ENCODE measurements at places on chromosomes 5 and 9. TPM values are rescaled to one million over a fixed set of nuclear protein-coding genes. Genes with fewer than 3 reads are reported as not detected.
A peak's percentile ranks its signal among the peaks of the same experiment; 100 is the strongest.

The GABBR2 gene
- 0.33 TPM for total RNA-seq

GRCh38 chr5:80249901-80250300, 5.9 kb downstream of the SERINC5 start:
- H3K27ac ChIP-seq, result no peak overlapping the region
- H3K27me3 ChIP-seq, result no peaks in the 10 kb centered on the region
- H3K4me1 ChIP-seq, result peaks cover 6% of the 10 kb centered on the region
- no peaks in the 10 kb centered on the region for H3K36me3 ChIP-seq

DNA sequence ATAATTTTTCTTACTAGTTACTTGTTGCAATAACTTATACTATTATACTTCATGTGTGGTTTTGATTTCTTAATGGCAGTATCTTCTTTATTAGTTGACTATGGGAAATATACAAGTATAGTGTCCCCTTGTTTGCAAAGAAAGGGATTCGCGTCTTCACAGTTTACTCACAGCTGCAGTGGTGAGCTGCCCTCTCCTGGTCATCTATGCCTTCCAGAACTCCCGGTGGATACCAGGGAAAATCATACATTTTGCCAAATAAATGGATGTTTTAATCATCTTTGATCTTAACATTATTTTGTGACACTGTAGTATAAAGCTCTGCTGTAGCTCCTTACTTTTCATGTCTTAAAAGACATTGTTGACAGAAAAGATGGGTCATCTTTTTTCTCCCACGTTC, 142.0 kb downstream of the ZCCHC7 start:
- no peaks in the 10 kb centered on the region for H3K27me3 ChIP-seq
- no peak overlapping the region for H3K27ac ChIP-seq
- H3K36me3 ChIP-seq, result no peaks in the 10 kb centered on the region
- no peak overlapping the region for H3K4me3 ChIP-seq
- DNase-seq, result peak; percentile 65

The AK3 gene
- total RNA-seq, result 90.3 TPM

The CA9 gene
- total RNA-seq, result 0.26 TPM

All from fibroblast of lung (primary cell).